Peyer's patch (tissue), 4 donors: ENCODE measurements at places on chromosomes 2 and 18.

GRCh38 chr2:46983065-46983801, 67.6 kb upstream of the MCFD2 start:
- peak; percentile 82 for DNase-seq
- H3K36me3 ChIP-seq: no peaks in the 10 kb centered on the region
- H3K27me3 ChIP-seq: no peaks in the 10 kb centered on the region
- H3K27ac ChIP-seq: peak overlapping the region; percentile 79

- H3K27ac ChIP-seq: no peak overlapping the region
- no peak for DNase-seq
- no peak overlapping the region for H3K4me3 ChIP-seq
Measured at GRCh38 chr18:22858121-22858520, 75.0 kb upstream of the RBBP8 start.

DNA sequence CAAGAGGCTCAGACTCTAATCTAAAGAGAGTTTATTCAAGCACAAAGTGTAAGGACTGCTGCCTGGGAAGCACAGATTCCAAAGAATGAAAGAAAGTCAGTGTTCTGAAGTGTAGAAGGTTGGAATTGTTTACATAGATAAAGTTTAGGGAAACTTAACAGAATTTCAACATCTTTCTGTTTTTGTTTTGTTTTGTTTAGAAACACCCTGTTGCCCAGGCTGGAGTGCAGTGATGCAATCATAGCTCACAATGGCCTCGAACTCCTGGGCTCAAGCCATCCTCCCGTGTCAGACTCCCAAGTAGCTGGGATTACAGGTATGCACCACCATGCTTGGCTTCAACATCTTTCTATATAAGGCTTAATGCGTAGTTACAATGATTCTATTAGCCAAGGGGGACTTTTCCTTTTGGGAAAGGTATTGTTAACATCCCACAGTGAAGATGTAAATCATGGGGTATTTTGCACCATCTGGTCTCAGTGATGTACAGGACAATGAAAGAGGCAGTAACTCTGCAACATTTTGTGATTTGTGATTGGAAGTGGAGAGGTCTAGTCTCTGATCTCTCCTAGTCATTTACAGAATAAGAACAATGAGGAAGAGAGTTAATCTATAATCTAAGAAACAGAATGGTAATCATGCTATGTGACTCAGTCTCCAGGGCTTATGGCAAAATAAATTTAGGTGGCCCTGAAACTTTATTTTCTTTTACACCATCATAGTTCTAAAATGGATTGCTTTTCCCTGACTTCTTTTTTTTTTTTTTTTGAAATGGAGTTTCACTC, 45.6 kb upstream of the MSH6 start:
- no peaks in the 10 kb centered on the region for H3K4me1 ChIP-seq
- DNase-seq: no peak
- H3K4me3 ChIP-seq: no peak overlapping the region
- no peak overlapping the region for H3K27ac ChIP-seq

DNA sequence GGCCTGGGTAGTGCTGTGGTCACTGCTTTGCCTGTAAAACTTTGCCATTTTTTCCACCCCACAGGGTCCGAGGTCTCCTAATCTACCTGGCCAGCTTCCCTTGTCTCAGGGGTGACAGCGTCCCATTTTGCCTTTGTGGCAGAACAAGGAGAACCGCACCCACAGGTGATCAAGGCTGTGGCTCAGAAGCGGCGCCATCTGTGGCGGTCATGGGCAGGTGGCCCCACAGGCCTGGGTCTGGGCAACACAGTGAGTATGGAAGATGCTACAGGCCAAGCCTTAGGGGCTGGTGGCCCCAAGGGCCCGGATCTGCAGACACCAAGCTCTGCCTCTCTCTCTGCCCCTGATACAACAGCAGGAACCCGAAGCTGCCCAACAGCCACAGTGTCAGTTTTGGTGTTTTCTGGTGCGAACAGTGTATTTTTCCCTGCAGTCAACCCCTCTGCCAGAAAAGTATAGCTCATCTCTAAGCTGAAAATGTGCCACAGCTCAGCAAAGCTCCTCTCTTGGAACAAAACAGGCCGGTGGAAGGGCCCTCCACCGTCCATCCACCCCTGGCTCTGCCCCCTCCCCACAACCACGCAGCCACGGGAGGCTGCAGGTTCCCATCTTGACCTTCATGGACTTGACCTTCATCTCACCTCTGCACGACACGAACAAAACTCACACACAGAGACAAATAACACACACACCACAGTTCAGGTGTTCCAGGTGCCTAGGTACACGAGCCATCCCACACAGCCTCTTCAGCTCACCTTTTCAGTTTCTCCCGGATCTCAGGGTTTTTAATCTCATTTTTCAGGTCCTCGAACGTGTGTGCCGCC, 96.7 kb downstream of the PXDN start:
- no peak overlapping the region for H3K27ac ChIP-seq
- H3K4me3 ChIP-seq: no peak overlapping the region
- H3K4me1 ChIP-seq: no peaks in the 10 kb centered on the region

DNA sequence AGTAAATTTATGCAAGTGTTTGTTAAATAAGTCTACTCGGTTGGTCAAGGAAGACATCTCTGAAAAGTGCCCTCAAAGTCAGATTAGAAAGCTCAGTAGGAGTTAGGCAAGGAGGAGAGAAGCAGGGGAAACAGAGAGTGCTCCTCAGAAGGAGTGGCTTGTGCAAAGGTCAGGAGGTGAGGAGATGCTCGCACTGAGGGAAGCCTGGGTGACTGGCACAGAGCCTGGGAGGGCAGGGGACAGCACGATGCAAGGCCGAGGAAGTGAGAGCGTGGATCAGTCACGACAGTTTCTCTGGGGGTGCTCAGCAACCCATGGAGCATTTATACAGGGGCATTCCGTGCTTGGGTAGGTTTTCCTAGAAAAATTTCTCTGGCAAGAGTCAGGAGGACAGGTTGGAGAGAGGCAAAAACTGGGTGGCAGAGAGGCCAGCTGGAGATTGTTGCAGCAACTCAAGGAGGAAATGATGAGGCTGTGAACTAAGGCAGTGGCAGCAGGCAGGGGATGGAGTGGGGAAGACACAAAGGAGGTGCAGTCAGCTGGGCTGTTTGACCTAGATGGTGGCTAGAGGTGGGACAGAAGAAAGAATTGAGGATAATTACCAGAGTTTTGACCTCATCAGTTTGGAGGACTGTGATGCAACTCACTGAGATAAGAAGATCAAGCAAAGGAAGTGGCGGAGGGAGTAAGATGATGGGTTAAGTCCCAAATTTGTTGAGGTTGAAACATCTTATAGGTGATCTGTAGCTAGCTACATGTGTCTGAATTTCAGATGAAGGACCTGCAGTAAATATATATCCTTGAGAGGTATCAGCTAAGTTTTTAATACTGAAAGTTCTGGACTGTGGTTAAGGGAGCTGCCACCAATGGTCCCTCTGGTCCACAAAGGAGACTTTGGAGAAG, 52.4 kb downstream of the BCL2 start:
- H3K27ac ChIP-seq: no peak overlapping the region
- H3K27me3 ChIP-seq: no peaks in the 10 kb centered on the region
- no peak for DNase-seq
- H3K36me3 ChIP-seq: no peaks in the 10 kb centered on the region
- no peaks in the 10 kb centered on the region for H3K4me1 ChIP-seq

DNA sequence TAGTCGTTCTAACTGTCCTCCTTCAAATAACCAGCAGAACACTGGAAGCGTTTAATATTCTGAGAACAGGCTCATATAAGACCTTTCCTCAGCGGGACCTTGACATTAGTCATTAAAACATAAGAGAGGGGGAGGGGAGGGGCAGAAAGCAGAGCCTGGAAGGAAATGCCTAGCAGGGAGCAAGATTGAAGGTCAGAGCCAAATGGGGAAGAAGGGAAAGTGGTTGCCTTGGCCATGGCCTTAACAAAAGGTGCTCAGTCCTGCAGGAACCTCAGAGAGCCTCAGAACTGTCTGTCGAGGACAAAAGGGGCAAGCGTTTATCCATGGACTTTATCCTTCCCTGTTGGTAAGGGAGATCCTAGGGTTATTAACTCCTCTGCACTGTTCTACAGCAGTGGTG, 856 bp upstream of the PLA2R1 start:
- peak; percentile 51 for DNase-seq
- peak overlapping the region; percentile 81 for H3K27ac ChIP-seq
- no peaks in the 10 kb centered on the region for H3K36me3 ChIP-seq
- no peaks in the 10 kb centered on the region for H3K27me3 ChIP-seq
- H3K4me3 ChIP-seq: peak overlapping the region; percentile 82

DNA sequence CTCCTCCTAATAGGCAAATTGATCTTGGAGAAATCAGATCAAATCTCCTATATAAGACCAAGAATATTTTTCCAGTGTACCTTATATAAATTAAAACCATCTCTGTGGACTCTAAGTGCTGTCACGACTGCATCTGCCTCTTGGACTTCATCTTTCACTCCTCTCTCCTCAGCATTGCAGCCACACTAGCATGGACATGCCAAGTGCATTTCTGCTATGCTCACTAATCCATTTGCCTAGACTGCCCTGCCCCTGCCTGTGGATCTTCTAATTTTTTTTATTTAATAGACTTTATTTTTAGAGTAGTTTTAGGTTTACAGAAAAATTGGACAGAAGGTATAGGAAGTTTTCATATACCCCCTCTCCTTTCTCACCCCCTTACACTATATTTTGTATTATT, 146.7 kb upstream of the VWC2L start:
- H3K4me3 ChIP-seq: no peak overlapping the region
- no peaks in the 10 kb centered on the region for H3K4me1 ChIP-seq
- no peaks in the 10 kb centered on the region for H3K36me3 ChIP-seq
- no peak for DNase-seq

DNA sequence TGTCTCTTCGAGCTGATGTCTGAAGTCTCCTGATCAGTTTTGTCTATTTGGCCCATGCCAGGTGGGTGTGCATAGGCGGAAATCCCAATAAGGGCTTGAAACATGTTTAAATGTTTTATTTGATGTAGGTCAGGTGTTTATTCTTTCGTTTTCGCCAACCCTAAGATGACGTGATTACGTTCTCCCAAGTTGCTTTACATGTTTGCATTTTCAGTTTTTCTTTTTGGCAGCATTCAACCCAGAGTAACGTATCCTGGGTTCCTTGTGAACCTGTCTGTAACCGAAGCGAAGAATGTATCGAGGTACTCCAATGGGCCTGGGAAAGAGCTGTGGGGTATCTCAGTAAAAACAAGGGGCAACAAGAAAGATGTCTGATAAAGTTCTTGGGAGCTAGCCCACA, 3.1 kb downstream of the ALPK2 start:
- DNase-seq: no peak
- H3K27ac ChIP-seq: no peak overlapping the region
- H3K36me3 ChIP-seq: no peaks in the 10 kb centered on the region
- H3K4me1 ChIP-seq: no peaks in the 10 kb centered on the region
- H3K27me3 ChIP-seq: no peaks in the 10 kb centered on the region

DNA sequence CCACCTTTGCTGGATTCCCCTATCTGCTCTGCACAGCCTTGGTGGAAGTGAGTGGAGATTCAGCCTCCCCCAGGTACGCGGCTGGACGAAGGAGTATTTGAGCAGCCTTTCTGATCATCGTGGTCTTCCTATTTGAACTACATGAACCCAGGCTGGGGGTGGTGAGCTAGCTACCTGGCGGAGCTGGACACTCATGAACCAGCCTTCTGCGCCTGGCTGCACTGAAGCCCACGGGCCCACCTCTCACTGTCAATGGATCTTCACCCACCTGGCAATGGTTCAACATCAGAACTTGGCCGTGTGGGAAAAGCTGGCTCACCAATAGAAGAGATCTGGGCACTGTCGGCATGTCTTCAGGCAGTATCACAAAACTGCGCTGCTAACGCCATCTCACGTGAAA, 35.4 kb downstream of the ANKMY1 start:
- no peak overlapping the region for H3K4me3 ChIP-seq
- no peak overlapping the region for H3K27ac ChIP-seq
- H3K36me3 ChIP-seq: peaks cover 28% of the 10 kb centered on the region
- no peak for DNase-seq

- H3K27ac ChIP-seq: no peak overlapping the region
- no peaks in the 10 kb centered on the region for H3K27me3 ChIP-seq
- no peaks in the 10 kb centered on the region for H3K4me1 ChIP-seq
- no peaks in the 10 kb centered on the region for H3K36me3 ChIP-seq
- no peak overlapping the region for H3K4me3 ChIP-seq
Measured at GRCh38 chr2:239602290-239603282, 201.8 kb upstream of the HDAC4 start.

- no peaks in the 10 kb centered on the region for H3K4me1 ChIP-seq
- no peak within 1 kb of the TSS for H3K27ac ChIP-seq
Measured at GRCh38 chr2:142877216-142877838, at the start of gene KYNU. KYNU (plus strand) TSS chr2:142877664; CDS start chr2:142885368, 7,704 bp downstream.

DNA sequence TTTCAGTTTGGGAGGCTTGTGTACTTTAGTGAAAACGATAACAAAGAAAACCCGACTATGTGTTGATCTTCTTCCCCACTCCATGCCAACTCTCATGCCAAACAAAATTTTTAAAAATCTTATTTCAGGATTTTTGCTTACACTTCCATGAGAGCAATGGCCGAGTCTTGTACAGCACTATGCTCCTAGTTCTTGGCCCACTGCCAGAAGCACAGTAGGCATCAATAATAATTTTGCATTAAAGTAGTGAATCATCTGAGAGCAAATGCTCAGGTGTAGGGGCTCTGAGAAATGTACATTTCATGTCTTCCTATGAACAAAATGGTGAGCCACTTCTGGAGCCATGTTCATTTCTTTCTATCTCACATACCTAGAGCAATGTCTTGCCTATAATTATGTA, 62.2 kb downstream of the MAP3K19 start:
- no peak overlapping the region for H3K4me3 ChIP-seq
- no peaks in the 10 kb centered on the region for H3K4me1 ChIP-seq

DNA sequence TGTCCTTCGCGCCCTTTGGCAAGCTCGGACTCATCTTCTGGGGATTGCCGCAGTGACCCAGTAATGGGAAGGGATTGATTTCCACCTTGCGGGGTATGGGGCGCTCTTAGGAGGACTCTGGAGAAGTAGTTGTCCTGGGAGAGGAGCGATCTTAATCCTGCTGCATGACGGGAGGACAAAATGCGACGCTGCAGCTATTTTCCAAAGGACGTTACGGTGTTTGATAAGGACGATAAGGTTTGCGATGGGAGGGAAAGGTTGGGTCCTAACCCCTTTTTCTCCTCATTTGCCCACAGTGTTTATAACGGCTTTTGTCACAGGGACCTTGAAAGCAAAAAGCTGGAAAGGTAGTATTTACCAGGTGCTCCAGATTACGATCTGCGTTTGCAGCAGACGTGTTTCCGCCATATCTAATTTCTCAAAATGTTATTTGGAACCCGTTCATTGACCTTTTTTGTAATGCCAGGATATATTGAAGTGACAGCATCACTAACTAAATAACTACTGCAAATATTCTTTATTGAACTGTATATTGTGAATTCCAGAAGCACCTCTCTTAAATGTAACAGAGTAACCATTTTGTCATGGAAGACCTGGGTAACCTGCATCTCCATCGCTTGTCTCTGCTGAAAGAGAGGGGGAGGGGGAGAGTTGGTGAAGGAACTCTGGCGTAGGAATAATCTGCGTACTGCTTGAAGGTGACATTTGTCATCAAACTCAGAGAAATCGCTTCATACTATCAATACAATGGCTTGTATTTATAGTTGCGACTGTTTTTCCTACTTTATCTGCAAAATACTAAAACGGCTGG, 590 bp downstream of the MDH1 start:
- no peaks in the 10 kb centered on the region for H3K36me3 ChIP-seq
- H3K4me1 ChIP-seq: no peaks in the 10 kb centered on the region
- no peaks in the 10 kb centered on the region for H3K27me3 ChIP-seq
- peak overlapping the region; percentile 64 for H3K4me3 ChIP-seq
- H3K27ac ChIP-seq: peak overlapping the region; percentile 77
- DNase-seq: no peak

- H3K4me3 ChIP-seq: no peak overlapping the region
- H3K36me3 ChIP-seq: no peaks in the 10 kb centered on the region
- H3K4me1 ChIP-seq: no peaks in the 10 kb centered on the region
- H3K27ac ChIP-seq: no peak overlapping the region
- no peaks in the 10 kb centered on the region for H3K27me3 ChIP-seq
- DNase-seq: no peak
Measured at GRCh38 chr2:63614448-63614968, 25.7 kb downstream of the MDH1 start.
